ENCODE measurements at places on chromosomes 6 and 20.

DNA sequence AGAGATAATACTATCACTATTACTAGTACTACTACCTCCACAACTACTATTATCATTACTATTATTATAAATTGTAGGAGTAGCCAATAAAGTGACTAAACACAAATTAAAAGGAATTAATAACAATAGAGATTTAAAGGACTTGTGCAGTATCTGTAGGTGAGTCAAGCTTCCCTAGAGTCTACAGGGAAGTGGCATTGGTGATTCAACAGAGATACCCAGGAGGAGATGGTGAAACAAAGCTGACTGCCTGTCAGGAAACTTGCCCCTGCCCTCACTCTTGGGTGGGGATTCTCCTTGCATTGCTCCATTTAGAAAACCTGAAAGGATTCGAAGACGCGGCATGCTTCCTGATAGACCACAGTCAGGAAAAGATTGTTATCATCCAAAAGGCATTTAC is 23.3 kb upstream of the BCLAF1 start:
- DNase-seq: no peak

DNA sequence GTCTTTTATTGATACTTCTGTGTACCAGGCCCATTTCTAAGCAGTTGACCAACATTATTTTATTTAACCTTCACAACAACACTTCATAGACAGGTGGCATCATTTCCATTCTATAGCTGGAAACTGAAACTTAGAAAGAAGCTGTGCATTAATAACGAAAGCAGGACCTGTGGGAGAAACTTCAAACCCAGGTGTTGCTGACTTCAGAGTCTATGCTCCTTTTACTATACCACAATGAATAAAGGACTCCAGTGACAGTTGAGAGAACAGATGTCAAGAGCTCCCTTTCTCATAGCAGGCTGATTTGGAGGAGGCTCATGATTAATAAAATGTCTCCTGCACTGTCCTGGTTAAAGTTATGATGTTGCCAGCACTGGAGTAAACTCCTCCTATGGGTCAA is 56.6 kb upstream of the POU3F2 start:
- DNase-seq: no peak

DNA sequence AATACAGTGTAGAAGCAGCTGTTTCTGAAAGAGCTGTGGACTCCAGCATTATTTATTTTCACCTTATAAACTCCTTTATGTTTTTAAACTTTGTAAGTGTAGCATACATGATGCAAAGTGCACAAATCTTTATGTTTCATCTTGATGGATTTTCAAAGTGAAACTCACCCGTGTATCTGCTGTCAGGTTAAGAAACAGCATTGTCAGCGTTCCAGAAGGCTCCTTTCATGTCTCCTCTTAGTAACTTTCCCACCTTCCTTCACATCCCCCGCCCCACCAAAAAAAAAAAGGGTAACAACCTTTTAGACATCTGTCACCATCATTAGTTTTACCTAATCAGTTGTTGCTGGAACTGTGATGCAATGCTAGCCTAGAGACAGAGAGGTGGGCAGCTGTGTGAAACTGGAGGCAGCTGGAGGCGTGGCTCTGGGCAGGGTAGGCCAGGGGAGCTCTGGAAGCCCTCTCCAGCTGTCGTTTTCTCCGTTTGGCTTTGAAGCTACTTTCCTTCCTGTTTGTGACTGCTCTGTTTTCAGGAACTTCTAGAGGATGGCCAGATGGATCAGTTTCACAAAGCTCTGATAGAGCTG is 7.2 kb downstream of the ACTR5 start:
- no peak for DNase-seq

- no peak for DNase-seq
These were observed 237.7 kb downstream of the HIVEP2 start for GRCh38 chr6:142707255-142707654.

DNA sequence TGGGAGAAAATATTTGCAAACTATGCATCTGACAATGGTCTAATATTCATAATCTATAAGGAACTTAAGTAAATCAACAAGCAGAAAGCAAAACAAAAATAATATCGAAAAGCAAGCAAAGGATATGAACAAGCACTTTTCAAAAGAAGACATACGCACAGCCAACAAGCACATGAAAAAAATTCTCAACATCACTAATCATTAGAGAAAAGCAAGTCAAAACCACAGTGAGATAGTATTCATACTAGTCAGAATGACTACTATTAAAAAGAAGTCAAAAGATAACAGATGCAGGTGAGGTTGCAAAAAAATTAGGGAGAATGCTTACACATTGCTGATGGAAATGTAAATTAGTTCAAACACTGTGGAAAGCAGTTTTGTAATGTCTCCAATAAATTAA is 410.2 kb downstream of the MMUT start:
- DNase-seq: no peak

Data from stimulated activated CD4-positive, alpha-beta T cell treated with anti-CD3 and anti-CD28 coated beads, Interleukin-1b, Interleukin-23, amount 100 ng/mL, for 24 hours (primary cell).